ENCODE measurements at places on chromosomes 5 and 9. TPM values are rescaled to one million over a fixed set of nuclear protein-coding genes. Genes with fewer than 3 reads are reported as not detected.

The ANXA2R gene
- 1.4 TPM for polyA plus RNA-seq

- no peak for DNase-seq
Measured at GRCh38 chr5:35876454-35876853, 19.8 kb downstream of the IL7R start.

The AMBP gene
- polyA plus RNA-seq = 1.9 TPM

DNA sequence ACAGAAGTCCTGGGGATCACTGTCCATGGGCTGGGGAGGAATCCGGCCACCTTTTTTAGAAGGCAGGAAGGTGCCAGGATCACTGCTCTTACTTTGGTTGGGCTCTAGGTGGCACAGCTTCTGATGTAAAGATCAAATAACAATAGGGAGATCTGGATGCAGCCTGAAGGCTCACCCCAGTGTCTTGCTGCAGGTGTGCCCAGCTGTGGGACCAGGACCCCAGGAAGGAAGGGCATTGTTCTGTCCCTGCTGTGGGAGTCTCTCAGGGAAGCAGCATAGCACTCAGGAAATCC is 69.6 kb downstream of the DAB2IP start:
- no peak for DNase-seq

DNA sequence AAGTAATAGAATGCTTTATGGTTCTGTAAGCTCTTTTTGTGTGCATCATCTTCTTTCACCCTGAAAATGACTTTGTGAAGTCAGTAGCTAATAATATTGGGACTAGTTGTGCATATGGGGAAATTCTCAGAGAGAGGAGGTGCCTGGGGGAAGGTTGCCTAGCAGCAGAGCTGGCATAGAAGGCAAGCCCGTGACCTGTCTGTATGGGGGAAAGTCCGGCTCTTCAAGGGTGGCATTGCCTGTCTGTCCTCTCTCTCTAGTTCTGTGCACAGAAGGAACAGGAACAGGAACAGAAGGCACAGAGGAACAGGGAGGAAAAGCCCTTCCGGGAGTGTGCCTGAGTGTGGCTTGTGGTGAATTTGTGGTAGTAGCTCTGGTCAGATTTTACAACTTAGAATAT is 33.1 kb downstream of the SH3GL2 start:
- DNase-seq = no peak

GRCh38 chr9:437574-438001 is 222.9 kb downstream of the DOCK8 start:
- no peak for DNase-seq

- DNase-seq = no peak
Measured at GRCh38 chr9:136525841-136526499, 19.9 kb downstream of the NOTCH1 start.

DNA sequence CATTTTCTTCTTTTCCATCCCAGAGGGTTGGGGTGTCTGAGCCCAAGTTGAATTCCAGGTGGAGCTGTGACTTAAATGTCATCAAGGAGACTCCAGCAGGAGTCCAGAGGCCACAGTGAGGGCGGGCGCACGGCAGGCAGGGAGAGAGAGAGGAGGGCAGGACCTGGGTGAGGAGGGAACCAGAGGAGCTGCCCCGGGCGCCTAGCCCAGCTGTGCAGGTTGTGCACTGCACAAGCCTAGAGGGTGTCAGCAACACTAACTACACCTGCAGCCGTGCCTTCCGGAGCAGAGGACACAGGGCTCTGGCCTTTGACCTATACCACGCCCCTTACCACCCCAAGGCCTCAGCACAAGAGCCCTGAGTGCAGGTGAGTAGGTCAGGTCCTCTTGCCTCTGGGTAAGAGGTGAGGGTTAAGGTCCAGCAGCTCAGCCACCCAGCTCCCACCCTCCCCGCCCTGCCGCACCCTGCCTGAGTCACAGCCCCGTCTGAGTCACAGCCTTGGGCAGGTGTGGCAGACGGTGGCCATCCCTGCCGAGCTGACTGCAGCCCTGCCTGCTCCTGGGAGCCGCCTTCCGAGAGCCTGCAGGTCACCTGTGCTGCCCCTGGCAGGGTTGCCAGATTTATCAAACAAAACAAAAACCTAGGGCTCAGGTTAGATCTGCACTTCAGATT is 6.4 kb upstream of the AGPAT2 start:
- DNase-seq = no peak

- no peak for DNase-seq
Measured at GRCh38 chr5:137367951-137368350, 131.2 kb downstream of the SPOCK1 start.

DNA sequence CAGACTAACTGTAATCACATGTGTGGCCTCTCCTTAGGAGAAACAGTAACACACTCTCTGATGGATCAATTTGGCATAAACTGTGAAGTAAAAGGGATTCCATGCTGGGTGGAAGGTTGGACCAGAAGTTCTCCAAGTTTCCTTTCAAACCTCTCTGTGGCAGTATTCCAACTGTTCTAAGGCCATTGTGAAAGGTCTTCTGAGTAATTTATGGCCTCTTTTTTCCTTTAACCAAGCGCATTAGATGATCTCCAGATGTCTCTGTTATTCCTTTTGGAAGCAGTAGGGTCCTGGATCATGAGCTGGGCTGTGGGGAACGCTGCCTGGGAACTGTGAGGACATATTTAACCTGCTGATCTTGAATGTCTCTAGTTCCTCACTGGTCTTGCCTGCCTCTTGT is 80.6 kb upstream of the IL6ST start:
- peak; percentile 67 for DNase-seq

The GAPVD1 gene
- 43.8 TPM for polyA plus RNA-seq

GRCh38 chr9:84667571-84668195 is 1.8 kb upstream of the NTRK2 start:
- DNase-seq = peak; percentile 55

GRCh38 chr5:37842048-37842447 is 2.2 kb upstream of the GDNF start:
- DNase-seq = no peak

The RGS7BP gene
- 9.5 TPM for polyA plus RNA-seq

The MEIKIN gene
- not detected for polyA plus RNA-seq

DNA sequence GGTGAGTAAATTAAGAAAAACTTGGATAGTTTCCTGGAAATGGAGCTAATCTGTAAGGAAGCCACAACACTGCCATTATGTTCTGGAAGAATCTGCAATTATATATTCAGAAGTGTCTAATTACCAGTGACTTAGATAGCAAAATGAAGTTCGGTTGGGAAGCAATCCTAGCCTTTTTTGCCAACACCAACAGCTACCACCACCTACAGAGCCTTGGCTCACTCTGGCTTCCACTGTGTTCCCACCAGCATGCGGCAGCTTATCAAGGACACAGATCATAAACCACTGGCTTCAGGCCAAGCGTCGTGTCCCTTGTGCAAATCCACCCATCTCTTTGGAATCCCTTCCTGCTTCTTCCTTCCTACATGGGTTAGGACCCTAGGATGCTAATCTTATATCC is 118.0 kb upstream of the PCA3 start:
- no peak for DNase-seq
